ENCODE measurements at places on chromosomes 7 and 10. TPM values are rescaled to one million over a fixed set of nuclear protein-coding genes. Genes with fewer than 3 reads are reported as not detected.

TACR2 gene
- not detected for total RNA-seq

AKR1C8 gene
- not detected for total RNA-seq

- no peak for DNase-seq
These were observed 583.6 kb upstream of the MGMT start for GRCh38 chr10:128883231-128884032.

DNA sequence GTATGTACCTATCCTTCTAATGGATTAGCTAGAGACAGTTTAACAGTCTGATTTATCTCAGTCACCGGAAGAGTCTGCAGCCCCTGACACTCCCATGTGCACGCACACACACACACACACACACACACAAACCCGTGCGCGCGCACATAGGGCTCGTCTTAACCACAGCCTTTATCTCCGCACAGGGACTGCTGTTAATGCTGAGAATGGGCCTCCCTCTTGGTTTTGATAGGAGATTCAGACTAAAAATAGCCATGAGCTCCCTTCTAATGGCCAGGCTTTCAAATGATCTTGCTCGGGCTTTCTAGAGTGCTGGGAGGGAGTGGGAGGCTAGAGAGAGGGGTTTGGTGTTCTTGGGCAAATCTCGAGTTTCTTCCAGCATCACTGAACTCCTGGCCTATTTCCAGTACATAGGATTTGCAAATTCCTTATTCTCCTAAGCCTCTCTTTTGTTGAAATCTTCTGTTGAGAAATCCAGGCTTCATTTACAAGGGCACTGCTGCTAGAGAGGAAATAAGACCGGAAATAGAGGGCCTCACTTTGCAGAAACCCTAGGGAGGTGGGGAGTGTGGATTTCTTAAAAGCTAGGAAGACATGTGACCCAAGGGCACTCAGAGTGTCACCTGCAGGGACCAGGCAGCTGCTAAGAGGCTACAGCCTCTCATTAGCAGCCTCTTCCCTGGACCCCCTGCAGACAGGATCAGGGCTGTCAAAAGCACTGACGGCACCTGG lies 2.4 kb downstream of the TMEM72 start:
- DNase-seq: no peak

DNA sequence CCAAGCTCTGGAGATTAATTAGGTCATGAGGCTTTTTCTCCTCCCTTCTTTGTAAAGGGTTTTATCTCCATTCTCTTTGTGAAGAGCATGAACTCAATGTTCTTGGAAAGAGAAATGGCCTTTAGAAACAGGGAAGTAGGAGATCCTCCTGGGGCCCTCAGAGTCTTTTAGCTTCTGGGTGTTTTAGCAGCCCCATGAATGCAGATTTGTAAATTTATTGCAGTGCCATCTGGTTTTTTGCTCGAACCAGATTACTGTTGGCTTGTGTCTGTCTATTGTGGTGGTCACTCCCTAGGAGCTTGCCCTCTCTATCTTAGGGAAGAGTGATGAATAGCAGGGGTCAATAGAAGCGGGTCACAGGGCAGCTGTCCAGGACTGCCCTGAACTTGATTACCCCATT lies 110.6 kb downstream of the BTRC start:
- no peak for DNase-seq
